ENCODE measurements at places on chromosomes 13 and 19. TPM values are rescaled to one million over a fixed set of nuclear protein-coding genes. Genes with fewer than 3 reads are reported as not detected.

KCNN1 gene
- 0.69 TPM for total RNA-seq

ZNF709 gene
- total RNA-seq = 4.8 TPM

HS6ST3 gene
- total RNA-seq = not detected

MZF1 gene
- 18.6 TPM for total RNA-seq

NKPD1 gene
- 0.72 TPM for total RNA-seq

ZNF823 gene
- total RNA-seq = 3.3 TPM

MEDAG gene
- total RNA-seq = not detected

PLK5 gene
- total RNA-seq = not detected

KRTDAP gene
- not detected for total RNA-seq

C19orf38 gene
- 6.2 TPM for total RNA-seq

KIR2DL3 gene
- total RNA-seq = not detected

OSCAR gene
- 2.3 TPM for total RNA-seq

GEMIN7 gene
- 28.1 TPM for total RNA-seq

OR4F17 gene
- not detected for total RNA-seq

OR10H2 gene
- not detected for total RNA-seq

RNF126 gene
- 72.8 TPM for total RNA-seq

RPS28 gene
- total RNA-seq = 2,605 TPM

CEACAM20 gene
- total RNA-seq = not detected

RPS5 gene
- total RNA-seq = 1,499 TPM

RAP2A gene
- 24.9 TPM for total RNA-seq

LRG1 gene
- 2.3 TPM for total RNA-seq

ZNF600 gene
- total RNA-seq = 20.9 TPM

CLC gene
- not detected for total RNA-seq

ZNF468 gene
- 11.3 TPM for total RNA-seq

SLC8A2 gene
- 0.97 TPM for total RNA-seq

EMC10 gene
- total RNA-seq = 33.9 TPM

CGB2 gene
- total RNA-seq = 1.4 TPM

CD33 gene
- 2.6 TPM for total RNA-seq

PRODH2 gene
- total RNA-seq = not detected

TTYH1 gene
- 0.32 TPM for total RNA-seq

RPL21 gene
- total RNA-seq = 1,509 TPM

N4BP2L2 gene
- total RNA-seq = 151 TPM

KIR3DL2 gene
- 0.89 TPM for total RNA-seq

HSD17B14 gene
- total RNA-seq = 2.0 TPM

SSBP4 gene
- 48.1 TPM for total RNA-seq

CATSPERD gene
- not detected for total RNA-seq

VSTM2B gene
- not detected for total RNA-seq

TYROBP gene
- 1.3 TPM for total RNA-seq

SLC46A3 gene
- 7.3 TPM for total RNA-seq

ZNF625 gene
- total RNA-seq = 4.9 TPM

KCNK6 gene
- total RNA-seq = 10.3 TPM

IGSF23 gene
- not detected for total RNA-seq

ZBTB32 gene
- 147 TPM for total RNA-seq
